Colonic mucosa (tissue), 4 donors: ENCODE measurements at places on chromosomes 2 and 18. TPM values are rescaled to one million over a fixed set of nuclear protein-coding genes. Genes with fewer than 3 reads are reported as not detected.

The TMEM178A gene
- 1.0 TPM for total RNA-seq

The KATNAL2 gene
- 2.2 TPM for total RNA-seq

The SLC40A1 gene
- total RNA-seq, result 183 TPM

The DLX1 gene
- total RNA-seq, result 0.19 TPM

The NMUR1 gene
- 0.45 TPM for total RNA-seq

The SALL3 gene
- total RNA-seq, result not detected

The DYNAP gene
- not detected for total RNA-seq

The CBLN2 gene
- 1.1 TPM for total RNA-seq

The SLC14A1 gene
- 0.32 TPM for total RNA-seq

The TPO gene
- total RNA-seq, result 0.94 TPM

The CCBE1 gene
- 0.27 TPM for total RNA-seq

The CFC1 gene
- total RNA-seq, result not detected

The NEMP2 gene
- 5.1 TPM for total RNA-seq

The ACMSD gene
- not detected for total RNA-seq

The IL36A gene
- not detected for total RNA-seq

The POTEJ gene
- total RNA-seq, result not detected

The LAMA3 gene
- 31.9 TPM for total RNA-seq

The PLEKHH2 gene
- 5.5 TPM for total RNA-seq

The NDC80 gene
- 27.6 TPM for total RNA-seq

The PKP4 gene
- 67.3 TPM for total RNA-seq

The ABCG5 gene
- total RNA-seq, result 0.29 TPM

The LOXHD1 gene
- total RNA-seq, result not detected

The GPR75 gene
- 0.58 TPM for total RNA-seq

The FAM124B gene
- 0.42 TPM for total RNA-seq

The OXER1 gene
- 3.9 TPM for total RNA-seq

The DCDC2C gene
- not detected for total RNA-seq

The RUFY4 gene
- total RNA-seq, result not detected

The MYOM1 gene
- total RNA-seq, result 2.8 TPM

The REG3A gene
- total RNA-seq, result 0.79 TPM

The VWC2L gene
- total RNA-seq, result not detected

The WNT6 gene
- total RNA-seq, result 0.37 TPM

The MDH1 gene
- total RNA-seq, result 187 TPM

The NT5DC4 gene
- not detected for total RNA-seq

The POTEC gene
- not detected for total RNA-seq

The FIGN gene
- 0.89 TPM for total RNA-seq

The RNU2-63P gene
- total RNA-seq, result 5.7 TPM

The CPO gene
- total RNA-seq, result not detected

The ME2 gene
- total RNA-seq, result 76.5 TPM

The ZBTB7C gene
- 25.1 TPM for total RNA-seq

The TCF7L1 gene
- total RNA-seq, result 3.2 TPM

The STAT1 gene
- 58.3 TPM for total RNA-seq

The CRYGD gene
- not detected for total RNA-seq

The MYO3B gene
- total RNA-seq, result 0.32 TPM

The HSPE1 gene
- 101 TPM for total RNA-seq

The PAX3 gene
- total RNA-seq, result not detected

The FER1L5 gene
- total RNA-seq, result not detected

The ALPI gene
- total RNA-seq, result 27.1 TPM

The KCNG3 gene
- total RNA-seq, result 2.7 TPM

The CNDP1 gene
- 0.10 TPM for total RNA-seq

The CFAP65 gene
- 0.05 TPM for total RNA-seq
